Esophagus squamous epithelium (tissue), 5 donors: ENCODE measurements at places on chromosomes 7 and 10.

- DNase-seq = no peak
Measured at GRCh38 chr10:89153116-89153515, 54.0 kb downstream of the CH25H start.

- no peak for DNase-seq
Measured at GRCh38 chr10:9342885-9343570, 1288.5 kb downstream of the GATA3 start.

- no peak for DNase-seq
Measured at GRCh38 chr10:121687095-121687813, 89.0 kb upstream of the FGFR2 start.

- DNase-seq = no peak
Measured at GRCh38 chr7:83201355-83201754, 38.7 kb upstream of the PCLO start.

GRCh38 chr7:57404343-57404966 is 45.5 kb upstream of the ZNF716 start:
- DNase-seq = no peak
